ENCODE measurements at places on chromosomes 2 and 18.
A peak's percentile ranks its signal among the peaks of the same experiment; 100 is the strongest.

DNA sequence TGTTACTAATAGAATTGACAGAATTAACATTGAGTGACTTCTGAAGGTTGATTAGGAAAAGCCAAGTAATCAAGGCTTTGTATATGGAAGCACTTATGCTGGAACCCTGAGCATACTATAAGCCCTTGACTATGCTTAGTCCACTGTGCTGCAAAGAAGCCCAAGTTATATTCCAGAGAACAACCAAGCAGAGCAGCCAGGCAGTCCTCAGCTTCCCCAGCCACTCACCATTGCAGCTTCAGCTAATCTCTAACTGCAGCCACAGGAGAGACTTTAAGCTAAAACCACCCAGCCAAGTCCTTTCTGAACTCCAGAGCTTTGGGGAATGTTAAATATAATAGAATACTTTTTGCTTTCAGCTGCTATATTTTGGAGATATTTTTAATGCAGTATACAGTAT lies 164.4 kb upstream of the VWC2L start:
- DNase-seq, result no peak

DNA sequence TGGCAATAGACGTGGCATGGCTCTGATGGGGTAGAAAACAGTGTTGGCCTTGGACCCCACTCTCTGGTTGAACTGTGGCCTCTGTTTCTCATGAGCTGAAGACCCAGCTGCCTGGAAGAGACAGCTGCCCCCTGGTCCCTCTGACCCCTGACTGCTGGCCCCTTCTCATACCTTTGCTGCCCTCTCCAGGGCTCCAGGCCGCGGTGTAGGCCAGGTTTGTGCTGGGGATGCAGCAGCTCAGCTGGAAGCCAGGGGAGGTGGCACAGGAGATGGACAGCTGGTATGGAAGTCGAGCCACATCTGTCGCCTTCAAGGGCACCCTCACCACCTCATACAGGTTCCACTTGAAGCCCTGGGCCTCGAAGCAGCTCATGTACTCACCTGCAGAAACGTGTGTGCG lies 31.7 kb upstream of the SELENOI start:
- no peak for DNase-seq

DNA sequence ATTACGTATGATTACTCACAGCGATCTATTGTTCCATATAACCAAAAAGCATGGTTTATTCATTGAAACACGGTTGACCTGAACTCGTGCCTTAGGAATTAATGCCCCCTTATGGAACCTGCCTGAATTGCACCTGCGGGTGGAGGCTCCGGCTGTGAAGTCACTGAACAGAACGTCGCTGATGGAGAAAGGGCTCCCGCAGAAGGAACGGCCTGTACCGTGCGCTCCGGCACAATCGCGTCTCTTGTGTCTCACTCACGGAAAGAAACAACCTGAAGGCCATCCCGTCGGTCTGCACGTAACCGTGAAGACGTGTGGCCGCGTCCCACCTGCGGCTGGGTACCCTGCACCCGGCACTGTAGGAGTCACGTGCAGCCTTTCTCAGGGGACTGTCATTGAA lies 133.1 kb downstream of the NFATC1 start:
- peak; percentile 71 for DNase-seq

DNA sequence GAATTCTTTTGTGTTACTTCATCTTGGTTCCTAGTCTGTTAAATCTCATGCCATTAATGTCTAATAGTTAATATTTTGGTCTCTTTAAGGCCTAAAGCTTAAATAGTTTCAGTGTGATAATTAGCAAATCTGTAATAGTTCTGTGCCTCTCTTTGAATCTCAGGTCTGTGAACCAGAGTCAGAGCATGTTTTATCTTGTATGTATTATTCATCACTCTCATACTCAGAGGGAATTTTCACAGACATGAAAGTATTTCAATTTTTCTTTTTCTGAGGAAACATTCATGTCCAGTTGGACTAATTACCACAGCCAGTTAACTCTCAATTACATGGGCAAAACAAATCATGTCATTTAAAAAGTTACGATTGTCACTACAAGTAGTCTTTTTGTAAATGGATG lies 931.9 kb upstream of the SLC39A10 start:
- DNase-seq, result no peak

DNA sequence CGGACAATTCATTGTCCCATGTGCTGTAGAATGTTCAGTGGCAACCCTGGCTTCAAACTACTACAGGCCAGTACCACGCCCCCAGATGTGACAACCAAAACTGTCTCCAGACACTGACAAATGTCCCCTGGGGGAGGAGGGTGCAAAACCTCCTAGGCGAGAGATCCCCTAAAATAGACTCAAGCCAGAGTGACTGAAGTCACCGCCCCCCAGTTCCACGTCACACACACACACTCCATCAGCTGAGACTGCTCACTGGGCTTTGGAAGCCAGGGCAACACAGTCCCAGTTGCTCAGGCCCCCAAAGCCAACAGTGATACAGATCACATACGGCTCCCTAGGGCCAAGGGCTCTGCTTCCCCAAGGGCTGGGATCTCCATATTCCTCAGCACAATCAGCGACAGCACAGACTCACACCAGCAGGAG lies 19.1 kb downstream of the HDAC4 start:
- DNase-seq, result peak; percentile 68

DNA sequence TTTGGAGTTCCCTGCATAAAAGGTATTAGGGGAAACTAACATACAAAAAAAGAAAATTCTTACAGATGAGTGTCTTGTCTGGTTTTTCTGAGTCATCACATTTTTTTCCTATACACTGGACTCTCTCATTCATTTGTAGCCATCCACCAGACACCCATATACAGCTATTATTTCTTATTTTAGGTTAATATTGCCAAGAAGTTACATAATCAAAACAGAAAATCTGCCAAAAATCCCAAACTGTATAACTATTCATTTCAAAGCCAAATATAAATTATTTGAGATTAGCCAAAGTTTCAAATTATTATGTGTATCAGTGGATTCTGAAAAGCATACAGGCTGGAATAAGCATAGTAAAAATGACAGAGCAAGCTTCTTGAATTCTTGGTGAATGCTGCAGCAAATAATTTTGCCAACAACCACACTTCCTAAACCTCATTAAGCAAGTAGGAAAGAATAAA lies 191.2 kb downstream of the NCKAP5 start:
- no peak for DNase-seq

GRCh38 chr2:24597181-24597870 lies 106.3 kb downstream of the NCOA1 start:
- no peak for DNase-seq
